Stimulated activated CD8-positive, alpha-beta memory T cell treated with anti-CD3 and anti-CD28 coated beads, Interleukin-2, amount 100 ng/mL, for 48 hours (primary cell): ENCODE measurements at places on chromosomes 5 and 9.

DNA sequence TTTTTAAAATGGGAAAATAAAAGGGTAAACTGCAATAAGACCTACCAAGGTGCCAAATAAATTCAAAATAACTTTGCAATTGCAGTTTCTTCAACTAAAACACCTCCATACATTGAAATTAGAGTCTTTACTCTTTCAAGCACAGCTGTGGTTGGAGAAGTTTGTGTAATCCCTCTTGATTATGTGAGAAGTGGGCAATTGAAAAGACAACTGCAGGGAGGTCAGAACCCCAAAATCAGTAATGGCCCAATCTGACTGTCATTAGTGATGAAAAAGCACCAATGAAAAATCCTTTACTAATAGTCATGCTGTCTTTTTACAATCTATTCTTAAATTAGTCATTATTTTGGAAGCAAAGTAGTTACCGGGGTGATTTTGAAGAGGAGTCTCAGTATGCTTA lies 116.7 kb upstream of the RGMB start:
- DNase-seq, result no peak

DNA sequence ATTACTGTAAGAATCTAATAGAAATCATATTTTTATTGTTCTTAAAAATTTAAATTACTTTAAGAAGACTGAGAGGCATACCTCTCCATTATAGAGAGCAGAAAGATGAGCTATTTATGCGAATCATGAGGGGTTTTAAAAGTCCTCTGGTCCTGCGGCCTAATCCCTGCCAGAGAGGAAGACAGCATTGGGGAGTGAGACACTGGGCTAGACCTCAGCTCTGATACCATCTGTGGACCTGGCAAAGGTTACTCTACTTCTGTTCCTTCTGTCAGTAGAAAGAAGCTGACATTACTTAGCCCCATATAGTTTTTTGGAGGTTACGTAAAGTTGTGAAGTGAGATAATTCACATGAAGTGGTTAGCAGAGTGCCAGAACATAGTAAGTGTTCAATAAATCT lies 103.6 kb downstream of the CCDC192 start:
- no peak for DNase-seq

DNA sequence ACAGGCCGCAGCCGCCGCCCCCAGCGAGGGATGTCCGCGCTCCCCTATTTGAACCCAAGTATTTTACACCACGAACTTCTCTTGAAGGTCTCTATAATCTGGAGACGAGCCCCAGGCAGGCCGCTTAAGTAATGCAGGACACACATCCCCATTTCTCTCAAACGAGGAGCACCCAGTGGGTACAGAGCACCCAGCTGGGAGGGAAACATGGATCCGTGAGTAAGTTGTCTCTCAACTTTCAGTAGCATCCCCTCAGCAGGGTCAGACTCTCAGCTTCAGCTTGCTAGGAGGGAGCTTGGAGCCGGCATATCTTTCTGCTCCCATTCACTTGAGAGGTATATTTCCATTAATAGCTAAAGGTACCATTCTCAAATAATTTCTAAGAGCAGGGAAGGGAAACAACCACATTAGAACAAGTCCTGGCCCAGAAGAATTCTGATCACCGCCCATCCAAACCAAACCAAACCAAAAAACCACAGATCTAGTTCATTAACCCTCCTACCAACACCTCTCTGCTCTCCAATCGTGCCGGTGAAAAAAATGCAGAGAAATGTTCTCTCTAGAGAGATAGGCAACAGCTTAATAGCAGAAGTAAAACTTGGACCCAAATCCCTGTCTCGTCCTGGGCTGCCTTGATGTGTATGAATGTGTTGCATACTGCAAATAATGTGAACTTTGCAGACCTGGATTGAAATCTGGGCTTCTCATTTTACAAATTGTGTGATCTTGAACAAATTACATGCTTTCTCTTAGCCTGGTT lies 910 bp downstream of the TDRD7 start:
- no peak for DNase-seq

DNA sequence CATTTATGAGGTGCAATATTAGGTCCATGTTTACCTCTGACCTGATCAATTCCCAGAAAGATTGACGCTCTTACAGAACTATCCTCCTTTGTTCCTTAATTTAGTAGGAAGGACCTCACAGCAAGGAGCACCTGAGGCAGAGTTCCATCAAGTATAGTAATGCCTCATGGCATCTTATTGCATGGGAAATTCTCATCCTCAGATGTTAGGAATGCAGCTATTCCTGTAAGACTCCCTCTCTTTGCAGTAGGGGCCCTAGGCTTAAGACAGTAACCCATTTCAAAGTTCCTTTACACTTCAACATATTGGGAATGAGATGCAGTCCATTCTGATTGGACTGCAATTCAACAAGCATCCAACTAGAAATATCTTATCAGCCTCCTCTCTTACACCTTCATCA lies 69.8 kb downstream of the SLCO4C1 start:
- no peak for DNase-seq

- DNase-seq, result no peak
Observed at GRCh38 chr9:87529671-87530070, 32.0 kb downstream of the DAPK1 start.

- DNase-seq, result no peak
Observed at GRCh38 chr9:131227959-131228460, 48.3 kb downstream of the FAM78A start.

DNA sequence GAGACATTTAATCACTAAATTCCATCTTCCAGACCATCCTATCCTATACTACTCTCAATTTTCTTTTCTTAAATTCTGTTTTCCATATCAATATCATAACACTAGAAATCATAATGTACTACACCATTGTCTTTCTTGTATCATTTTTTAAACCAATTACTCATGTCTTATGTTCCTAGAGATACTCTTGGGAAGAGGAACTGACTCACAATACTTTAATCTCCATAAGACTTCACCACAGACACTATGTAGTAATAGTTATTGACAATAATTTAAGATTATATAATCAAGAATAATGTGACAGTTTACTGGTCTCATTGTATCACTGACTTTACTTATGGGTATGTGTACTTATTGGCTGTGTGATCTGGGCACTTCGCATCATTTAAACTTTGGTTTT lies 43.8 kb downstream of the PCDHGC5 start:
- no peak for DNase-seq

- DNase-seq, result no peak
Observed at GRCh38 chr5:78496373-78496772, 136.0 kb downstream of the SCAMP1 start.

DNA sequence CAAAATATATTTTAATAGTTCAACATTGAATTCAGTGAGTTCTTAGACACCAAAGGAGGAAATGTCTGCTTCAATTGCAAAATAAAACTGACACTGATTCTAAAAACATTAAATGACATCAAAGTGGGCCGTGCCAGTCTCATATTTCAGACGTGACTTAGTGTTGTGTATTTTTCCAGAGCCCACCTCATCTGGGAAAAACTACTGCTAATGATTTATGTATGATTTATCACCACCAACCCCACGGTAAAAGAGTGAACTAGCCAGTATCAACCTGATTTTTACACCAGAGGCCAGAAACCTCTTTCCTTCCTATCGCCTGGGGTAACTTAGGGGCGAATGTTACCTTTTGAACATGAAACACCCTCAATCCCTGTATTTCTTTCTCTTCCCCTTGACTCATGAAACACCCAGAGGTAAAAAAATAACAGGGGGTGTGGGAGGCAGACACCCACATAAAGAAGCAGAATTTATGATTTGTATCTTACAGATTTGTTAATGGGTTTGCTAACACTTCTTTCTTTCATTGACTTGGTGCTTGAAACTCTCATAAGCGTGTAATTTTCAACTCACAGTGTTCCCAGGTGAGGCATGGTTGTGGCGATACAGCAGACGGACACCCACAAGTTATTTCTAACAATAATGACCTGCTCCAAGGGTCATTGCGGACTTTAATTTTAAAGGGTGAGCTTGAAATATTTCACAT lies 56.4 kb upstream of the FANCC start:
- no peak for DNase-seq

DNA sequence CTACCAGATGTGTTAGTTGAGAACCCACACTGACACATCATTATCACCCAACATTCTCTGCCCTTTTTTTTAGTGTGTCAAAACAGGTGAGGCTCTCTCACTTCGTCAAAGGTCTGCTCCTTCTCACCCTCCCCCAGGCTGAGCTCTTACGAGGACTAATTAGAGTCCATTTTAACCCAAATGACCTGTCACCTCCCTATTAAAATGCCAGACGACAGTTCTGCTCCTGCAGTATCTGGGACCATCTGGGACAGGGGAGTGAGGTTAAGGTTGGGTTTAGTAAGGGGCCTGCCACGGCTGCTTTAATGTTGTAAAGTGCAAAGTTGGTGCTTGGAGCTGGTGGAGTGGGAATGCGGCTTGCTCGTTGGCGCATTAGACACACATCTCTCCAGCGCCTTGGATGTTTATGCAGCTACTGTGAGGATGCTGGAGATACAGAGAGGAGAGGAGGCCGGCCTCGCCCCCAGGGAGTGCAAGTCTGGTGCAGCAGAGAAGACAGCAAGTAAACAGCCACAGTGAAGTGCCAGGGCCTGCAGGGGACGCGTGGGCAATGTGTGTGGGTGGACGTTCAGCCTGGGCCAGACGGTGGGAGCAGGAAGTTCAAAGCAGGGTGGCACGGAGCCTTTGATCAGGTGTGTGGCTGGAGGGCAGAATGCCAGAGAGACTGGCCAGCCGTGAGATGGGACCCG lies 96.2 kb downstream of the C9orf50 start:
- no peak for DNase-seq

- DNase-seq, result no peak
Observed at GRCh38 chr5:123007182-123007581, 29.3 kb downstream of the PPIC start.

GRCh38 chr5:178322736-178323540 lies 90.3 kb upstream of the PHYKPL start:
- DNase-seq, result no peak

DNA sequence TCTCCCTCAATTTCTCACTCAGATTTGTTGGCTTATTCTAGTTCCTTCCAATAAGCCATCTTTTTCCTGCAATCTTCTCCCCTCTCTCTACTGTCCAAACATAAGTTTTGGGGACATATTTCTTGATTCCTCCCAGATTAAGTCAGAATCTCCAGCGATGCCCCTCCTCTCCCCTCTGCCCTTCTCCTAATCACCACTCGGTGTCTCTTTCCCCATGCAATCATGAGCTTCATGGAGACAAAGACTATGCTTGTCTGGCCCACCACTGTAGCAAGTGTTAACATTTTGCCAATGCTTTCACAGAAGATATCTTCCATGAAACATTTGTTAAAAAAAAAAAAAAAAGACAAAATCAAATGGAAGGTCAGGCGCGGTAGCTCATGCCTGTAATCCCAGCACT lies 42.4 kb downstream of the PDE6A start:
- DNase-seq, result no peak

GRCh38 chr9:12640016-12640587 lies 53.1 kb upstream of the TYRP1 start:
- no peak for DNase-seq

DNA sequence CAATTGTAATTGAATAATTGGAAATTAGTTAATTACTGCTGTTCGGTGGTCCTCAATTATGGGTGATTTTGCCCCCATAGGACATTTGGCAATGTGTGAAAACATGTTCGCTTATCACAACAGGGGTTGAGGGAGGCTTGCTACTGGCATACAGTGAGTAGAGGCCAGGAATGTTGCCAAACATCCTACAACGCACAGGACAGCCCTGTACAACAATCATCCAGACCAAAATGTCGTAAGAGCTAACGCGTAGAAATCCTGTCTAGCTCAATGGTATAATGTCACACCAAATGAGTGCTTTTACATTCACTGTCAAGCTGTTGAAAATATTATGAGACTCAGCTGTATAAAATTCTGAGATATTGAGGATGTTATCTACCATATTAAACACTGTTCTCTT lies 464.4 kb upstream of the TUSC1 start:
- DNase-seq, result no peak

DNA sequence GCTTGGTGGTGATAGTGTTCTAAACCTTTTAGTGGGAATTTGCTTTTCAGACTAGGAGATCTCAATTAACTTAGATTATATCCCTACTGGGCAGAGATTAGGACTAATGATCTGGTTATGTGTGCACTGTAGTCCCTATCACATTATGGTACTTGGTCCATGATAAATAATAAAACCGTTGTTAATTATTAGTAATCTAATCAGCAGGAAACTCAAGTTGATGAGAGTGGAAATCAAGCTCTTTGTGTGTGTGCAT lies 262.3 kb downstream of the ARHGAP26 start:
- DNase-seq, result no peak

DNA sequence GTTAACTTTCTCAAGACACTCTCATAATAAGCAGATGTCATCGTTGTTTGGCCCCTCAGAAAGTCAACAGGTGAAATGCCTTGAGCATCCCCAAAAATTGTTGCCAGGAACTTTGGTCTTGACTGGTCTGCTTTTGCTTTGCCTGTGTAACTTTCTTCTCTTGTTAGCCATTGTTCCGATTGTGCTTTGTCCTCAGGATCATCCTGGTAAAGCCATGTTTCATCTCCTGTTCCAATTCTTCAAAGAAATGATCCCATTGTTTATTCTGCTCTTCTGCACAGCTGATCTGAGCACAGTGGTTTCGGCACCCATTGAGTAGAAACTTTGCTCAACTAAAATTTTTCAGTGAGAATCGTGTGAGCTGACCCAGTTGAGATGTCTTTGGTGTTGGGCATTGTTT lies 8.1 kb upstream of the ZBED3 start:
- DNase-seq, result no peak

DNA sequence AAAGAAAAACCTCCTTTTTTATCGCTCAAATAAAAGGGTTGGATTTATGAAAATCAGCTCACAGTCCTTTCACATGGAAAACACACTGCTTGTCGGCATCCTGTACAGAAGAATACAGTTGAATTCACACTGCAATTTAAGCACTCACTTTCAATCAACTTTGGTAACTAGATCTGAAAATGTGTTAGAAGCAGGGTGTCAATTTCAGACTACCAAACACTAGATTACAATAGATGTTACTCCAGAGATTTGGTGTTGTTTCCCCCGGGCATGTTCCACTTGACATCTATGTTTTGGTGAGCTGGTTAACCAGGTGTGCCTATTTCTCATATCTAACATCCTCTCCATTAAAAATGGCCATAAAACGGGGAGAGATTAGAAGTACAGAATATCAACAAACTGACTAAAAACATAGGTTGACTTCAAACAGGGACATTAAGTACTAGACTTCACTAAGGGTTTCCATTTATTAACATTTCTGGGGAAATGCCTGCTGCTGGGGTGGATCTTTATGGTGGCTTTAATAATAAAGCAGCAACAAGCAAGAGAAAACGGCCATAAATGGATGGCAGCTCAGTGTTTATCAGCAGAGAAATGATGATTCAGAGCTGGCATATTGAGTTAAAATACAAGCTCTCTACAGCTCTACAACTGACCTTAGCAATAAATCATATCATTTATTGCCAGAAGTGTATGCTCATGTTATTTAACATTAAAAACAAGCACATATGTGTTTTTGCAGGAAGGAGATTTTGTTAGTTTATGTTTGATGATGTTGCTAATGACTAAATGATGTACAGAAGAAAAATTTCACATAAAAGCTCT lies 158.8 kb downstream of the SLF1 start:
- DNase-seq, result no peak

GRCh38 chr5:139104577-139105276 lies 93.4 kb downstream of the SIL1 start:
- DNase-seq, result no peak

GRCh38 chr5:72234265-72234700 lies 85.8 kb downstream of the MRPS27 start:
- no peak for DNase-seq

GRCh38 chr9:14321517-14322130 lies 7.7 kb upstream of the NFIB start:
- DNase-seq, result no peak
